ENCODE measurements at places on chromosomes 4 and X.
A peak's percentile ranks its signal among the peaks of the same experiment; 100 is the strongest.

DNA sequence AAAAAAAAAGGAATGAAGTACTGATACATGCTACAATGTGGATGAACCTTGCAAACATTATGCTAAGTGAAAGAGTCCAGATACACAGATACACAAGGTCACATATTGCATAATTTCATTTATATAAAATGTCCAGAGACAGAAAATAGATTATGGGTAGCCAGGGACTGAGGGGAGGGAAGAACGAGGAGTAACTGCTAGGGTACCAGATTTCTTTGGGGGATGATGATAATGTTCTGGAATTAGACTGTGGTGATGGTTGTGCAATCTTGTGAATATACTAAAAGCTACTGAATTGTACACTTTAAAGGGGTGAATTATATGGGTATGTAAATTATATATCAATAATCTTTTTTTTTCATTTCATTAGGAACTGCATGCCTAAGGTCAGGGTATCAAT is 20.8 kb upstream of the AP1AR start:
- DNase-seq = no peak

DNA sequence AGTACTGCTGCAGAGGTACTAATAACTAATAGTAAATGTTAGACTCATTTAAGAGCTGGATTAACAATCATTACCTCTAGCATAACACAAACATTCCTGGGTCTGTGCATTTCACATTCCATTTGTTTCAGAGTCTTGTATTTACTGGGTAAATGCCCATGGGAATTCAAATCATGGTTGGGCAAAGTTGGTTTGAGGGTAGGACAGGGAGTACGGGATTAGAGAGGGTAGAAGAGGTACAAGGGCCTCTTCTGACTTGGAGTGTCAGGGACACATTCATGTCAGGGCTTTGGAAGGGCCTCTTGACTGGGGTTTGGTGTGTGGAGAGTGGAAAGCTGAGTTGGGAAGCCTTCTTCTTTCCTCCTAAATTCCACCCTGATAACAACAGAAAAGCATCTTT is 65.9 kb downstream of the WWC2 start:
- DNase-seq = no peak

DNA sequence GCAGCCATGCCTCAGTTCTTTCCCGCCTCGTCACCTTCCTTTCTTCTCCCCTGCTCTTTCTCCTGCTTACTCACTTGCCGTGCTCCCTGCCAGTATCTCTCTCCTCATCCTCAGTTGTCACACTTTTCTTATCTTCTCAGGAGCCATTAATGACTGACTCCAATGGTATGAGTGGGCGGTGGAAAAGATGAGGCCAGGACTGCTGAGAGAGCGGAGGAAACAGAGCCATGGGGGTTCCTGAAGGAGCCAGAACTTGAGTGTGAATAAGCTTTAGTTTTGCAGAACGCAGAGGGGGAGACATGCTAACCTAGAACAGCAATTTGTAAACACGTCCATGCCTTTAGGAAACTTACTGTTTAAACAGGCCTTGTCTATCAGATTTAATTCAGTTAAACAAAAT is 126.5 kb downstream of the CHIC2 start:
- no peak for DNase-seq

DNA sequence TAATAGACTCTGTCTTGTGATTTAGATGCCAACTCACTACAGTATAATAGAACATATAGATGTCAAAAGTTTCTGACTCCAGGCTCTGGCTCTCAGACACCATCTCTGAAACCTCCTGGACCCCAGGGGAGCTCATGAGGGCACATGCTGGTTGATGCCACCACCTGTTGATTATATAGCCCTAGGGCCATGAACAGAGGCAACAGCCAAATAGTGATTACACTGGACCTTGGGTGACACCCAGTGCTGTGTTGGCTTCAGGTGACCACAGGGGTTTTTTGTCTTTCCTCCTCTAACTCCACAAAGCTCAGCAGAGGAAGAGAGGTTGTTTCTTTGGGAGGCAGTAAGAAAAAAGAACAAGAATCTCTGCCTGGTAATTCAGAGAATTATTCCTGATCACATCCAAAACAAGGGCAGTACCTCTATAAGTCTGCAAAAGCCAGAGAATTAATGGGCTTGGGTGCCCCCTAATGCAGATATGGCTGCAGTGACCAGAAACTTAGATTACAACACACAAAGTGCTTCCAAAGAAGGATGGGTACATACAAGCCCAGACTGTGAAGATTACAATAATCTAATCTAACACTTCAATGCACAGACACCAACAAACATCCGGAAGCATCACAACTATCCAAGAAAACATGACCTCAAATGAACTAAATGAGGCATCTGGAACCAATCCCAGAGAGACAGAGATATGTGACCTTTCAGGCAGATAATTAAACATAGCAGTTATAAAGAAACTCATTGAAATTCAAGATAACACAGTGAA is 1920.6 kb downstream of the ARAP2 start:
- DNase-seq = no peak

- DNase-seq = no peak
Observed at GRCh38 chr4:107036584-107037198, 578 bp upstream of the DKK2 start.

DNA sequence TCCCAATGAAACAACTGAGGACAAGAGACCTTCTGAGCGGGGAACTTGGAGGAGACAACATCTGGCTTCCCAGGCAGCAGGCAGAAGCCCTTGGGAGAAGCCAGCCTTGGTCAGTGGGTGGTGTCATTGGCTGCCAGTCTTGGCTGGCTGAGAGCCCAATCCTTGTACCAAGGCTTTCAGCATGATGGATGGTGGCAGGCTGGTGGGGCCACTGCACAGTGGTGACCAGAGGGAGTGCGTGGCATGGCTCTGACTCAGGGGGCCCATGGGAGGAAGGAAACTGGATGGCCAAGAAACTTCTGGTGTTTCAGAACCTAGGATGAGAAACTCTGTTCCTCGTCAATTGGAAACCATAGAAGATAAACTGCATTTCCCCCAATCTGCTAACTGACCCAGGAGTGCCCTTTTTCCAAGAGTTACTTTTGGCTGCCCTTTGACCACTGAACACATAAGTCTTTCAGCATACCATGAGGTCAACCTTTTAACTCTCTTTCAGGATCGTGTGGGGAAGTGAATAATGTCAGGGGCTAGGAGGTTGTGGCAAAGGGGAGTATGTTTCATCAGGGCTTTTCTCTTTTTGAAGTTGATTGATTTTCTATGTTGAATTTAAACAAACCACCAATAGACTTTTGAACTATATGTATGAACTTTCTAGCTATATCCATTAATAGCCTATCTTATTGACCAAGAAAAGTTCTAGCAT is 60.9 kb downstream of the SOWAHB start:
- DNase-seq = no peak

- DNase-seq = no peak
Observed at GRCh38 chrX:49257846-49258748, 6.4 kb downstream of the FOXP3 start.

- DNase-seq = no peak
Observed at GRCh38 chr4:117357437-117357836, 272.1 kb upstream of the TRAM1L1 start.

DNA sequence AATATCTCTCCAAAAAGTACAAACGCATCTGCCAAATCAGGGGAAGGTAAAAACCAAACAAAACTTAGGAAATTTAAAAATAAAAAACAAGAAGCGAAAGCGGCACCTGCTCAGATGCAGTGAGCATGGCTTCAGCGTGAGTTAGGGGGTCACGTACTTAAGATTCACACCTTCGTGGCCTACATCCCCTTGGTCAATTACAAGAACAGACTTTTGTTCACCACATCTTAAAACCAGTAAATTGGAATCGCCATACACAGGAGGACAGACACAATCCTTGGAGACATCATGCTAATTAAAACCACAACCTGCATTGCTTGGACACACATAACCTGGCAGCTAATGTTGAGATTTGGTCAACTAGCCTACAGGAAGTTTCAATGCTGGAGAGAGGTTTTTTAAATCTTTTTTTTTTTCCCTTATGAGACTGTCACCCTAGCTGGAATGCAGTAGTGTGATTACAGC is 12.5 kb upstream of the SEL1L3 start:
- DNase-seq = peak; percentile 49

- no peak for DNase-seq
Observed at GRCh38 chr4:158446106-158446505, 75.6 kb upstream of the RXFP1 start.

All from germinal center (tissue), 1 donor.